ENCODE measurements at places on chromosomes 11 and 22.

DNA sequence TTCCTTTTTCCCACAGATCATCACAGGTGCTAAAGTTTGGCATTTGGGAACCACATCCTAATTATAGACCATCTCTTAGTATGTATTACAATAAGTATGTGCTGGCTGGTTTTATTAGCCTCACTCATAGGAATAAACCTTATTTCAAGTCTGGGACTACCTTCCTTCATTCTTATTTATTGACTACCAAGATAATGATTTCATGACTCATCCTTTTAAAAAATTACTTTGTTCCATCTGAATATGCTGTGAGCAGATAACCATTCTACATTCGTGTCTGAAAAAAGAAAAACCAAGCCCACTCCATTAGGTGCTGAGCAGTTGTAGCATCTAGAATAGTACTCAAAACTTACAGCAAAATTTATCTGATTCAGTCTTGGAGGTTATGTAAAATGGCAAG is 12.3 kb downstream of the TNRC6B start:
- no peak for DNase-seq

DNA sequence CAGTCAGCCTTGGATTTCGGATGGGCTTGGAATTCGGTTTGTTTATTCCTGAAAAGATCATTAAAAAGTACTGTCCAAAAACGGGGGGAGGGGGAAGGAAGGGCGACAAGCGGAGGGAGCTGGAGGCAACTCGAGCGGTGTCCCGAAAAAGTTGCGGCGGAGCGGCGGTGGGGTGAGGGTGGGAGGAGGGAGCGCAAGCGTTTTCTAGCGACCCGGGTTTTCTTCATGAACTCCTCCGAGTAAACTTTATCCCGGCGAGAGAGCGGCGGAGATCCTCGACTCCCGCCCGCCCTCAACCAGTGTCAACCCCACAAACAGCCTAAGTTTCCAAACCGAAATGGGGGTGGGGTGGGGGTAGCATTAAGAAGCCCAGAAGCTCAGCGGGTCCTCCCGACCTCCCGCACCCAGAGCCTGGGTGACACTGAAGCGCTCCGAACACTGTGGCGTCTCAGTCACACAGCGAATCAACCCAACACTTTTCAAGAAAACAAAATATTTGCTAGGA is 133.0 kb upstream of the C11orf58 start:
- no peak for DNase-seq

- DNase-seq = no peak
Measured at GRCh38 chr11:1827095-1827813, 7.5 kb upstream of the SYT8 start.

DNA sequence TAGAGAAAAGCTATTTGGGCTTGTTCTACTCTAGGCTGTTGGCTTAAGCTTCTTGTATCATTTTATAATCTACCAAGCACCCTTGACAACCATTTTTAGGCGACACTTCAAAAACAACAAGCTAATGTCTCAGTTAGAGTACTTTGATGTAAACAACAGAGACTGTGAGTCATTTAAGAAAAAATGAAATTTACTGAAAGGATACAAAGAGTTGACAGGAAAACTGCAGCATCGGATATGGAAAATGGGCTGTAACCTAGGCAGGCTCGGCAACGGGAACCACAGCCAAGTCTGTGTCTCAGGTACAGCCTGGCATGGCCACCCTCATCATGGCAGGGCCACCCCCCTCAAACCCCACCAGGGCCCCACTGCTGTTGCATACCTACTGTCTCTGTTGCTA is 4.4 kb upstream of the RNF169 start:
- no peak for DNase-seq

- DNase-seq = peak; percentile 39
Measured at GRCh38 chr11:71265559-71266092, 13.2 kb upstream of the SHANK2 start.

DNA sequence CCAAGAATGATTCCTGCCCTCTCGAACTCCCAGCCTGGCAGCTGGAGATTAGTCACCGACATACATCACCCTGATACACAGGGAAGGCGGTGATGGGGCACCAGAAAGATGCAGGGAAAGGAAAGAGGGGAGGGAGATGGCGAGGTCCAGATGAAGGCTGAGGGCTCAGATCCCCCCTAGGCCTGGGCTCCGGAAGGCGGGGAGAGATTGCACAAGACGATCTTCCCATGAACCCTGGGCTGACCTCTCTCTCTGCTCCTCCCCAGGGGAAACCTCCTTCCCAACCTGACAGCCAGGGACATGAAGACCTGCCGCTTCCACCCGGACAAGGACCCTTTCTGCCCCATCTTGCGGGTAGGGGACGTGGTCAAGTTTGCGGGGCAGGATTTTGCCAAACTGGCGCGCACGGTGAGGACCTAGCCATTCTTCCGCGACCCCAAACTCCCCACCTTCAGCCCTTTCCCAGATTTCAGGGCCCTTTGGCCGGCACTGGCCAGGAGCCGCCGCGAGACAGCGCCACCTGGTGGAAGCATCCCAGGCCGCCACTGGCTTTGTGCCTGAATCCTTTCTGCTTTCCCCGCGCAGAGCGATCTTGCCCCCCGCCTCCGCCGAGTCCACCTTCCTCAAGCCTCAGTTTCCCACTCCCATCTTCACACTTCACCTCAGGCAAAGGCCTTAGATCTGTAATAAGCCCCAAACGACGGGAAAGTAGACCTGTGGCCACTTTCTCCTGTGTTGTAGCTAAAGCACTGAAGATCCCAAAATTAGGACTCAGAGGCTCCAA is 11.5 kb downstream of the P2RX3 start:
- peak; percentile 90 for DNase-seq

GRCh38 chr11:61738776-61739175 is 13.7 kb upstream of the MYRF start:
- DNase-seq = no peak

DNA sequence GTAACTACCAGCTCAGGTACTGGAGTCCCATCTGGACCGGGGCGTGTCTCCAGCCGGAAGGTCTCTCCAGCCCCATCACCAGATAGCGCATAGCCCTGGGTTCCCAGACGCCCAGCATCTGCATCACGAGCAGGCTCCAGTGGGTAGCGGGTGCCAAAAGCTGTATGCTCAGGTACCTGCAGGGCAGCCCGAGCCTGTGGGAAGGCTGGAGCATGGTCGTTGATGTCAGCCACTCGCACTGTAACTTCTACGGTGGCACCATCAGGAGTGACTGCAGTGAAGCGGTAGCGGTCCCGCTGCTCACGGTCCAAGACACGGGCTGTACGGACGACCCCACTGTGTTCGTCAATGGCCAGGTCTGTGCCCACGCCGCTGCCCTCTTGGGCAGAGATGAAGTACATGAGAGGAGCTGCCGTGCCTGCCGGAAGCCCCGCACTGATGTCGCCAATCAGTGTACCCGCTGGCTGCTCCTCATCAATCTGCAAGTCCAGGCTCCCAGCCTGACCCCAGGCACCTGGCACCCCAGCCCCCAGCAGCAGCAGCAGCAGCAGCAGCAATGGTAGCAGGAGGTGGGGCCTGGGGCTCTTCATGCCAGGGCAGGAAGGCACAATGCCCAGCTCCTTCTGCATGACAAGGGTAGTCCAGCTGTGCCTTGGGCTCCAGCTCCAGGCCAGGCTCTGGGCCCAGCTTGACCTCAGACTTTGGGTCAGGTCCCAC is 14.5 kb downstream of the DCHS1 start:
- no peak for DNase-seq

GRCh38 chr11:27998552-27998951 is 109.4 kb downstream of the KIF18A start:
- DNase-seq = no peak

- DNase-seq = no peak
Measured at GRCh38 chr22:37279331-37280181, 2.8 kb upstream of the CYTH4 start.

DNA sequence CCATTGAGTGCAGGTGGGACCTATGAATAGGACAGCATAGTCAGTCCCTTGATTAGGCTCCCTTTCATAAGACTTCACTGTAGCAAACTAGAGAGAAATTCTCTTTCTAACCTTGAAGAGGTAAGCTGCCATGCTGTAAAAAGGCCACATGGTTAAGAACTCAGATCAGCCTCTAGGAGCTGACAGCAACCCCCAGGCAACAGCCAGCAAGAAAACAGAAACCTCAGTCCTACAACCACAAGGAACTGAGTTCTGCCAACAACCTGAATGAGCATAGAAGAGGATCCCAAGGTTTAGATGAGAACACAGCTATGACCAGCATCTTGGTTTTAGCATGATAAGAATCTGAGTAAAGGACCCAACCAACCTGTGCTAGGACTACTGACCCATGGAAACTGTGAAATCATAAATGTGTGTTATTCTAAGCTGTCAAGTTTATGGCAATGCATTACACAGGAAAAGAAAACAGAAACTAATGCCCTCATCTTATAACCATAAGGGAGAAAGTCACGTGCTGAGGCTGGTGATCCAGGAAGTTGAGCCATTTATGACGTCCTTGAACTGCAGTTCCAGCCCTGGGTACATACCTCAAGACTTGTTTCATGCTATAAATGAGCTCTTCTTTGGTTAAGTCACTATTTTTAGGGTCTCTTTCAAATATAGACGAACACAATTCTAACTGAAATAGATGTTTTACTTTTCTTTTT is 43.3 kb downstream of the RAB38 start:
- DNase-seq = no peak

GRCh38 chr11:250740-251299 is 14.0 kb downstream of the PSMD13 start:
- peak; percentile 85 for DNase-seq

- peak; percentile 71 for DNase-seq
Measured at GRCh38 chr22:46061501-46062231, 84.7 kb upstream of the WNT7B start.

DNA sequence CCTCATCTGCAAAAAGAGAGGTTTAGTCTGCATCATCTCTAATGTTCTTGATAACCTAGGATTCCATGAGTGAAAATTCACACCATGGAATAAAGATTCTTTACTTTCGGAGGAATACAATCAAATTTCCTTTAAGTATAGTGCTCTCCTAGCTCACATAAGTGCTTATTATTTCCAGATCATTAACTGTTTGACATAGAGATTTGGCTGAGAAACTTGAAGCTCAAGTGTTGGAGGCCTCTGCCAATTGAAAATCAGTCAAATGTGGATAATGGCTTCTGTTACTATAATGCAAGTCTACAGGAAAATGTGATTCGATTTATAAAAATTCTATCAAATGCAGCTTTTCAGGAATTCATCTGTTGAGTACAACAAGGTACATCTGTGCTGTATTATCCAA is 144.6 kb downstream of the KIF18A start:
- DNase-seq = no peak

DNA sequence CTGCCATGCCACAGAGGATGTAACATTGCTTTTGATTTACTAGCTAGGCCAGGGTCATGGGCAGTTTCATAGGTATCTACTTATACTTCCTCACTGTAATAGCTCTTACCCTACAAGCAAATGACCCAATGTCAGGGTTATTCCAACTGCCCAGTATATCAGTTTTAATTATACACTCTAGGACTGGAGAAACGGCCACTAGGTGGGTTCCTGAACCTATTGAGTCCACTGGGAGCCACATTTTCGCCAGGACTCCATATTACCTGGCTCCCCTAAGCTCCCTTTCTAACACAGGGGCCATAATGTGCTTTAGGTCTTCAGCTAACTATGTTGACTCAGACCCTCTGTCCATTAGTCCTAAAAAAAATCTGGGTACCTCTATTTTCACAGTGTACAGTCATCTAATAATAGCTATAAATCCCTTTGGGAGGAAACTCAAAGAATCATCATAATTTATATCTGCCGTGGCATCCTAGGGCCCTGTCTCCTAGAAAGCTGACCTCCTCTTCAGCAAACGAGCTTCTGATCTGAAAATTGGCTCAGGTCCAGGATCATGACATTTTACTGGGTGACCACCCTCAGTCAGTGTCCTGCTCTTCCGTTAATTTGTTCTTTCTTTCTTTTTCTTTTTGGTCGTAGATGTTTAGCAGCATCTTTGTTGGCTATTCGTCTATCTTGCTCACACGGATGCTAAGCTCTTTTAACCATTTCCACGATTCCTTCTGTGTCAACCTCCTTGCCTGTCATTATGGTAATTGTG is 244.3 kb downstream of the FAM76B start:
- no peak for DNase-seq

DNA sequence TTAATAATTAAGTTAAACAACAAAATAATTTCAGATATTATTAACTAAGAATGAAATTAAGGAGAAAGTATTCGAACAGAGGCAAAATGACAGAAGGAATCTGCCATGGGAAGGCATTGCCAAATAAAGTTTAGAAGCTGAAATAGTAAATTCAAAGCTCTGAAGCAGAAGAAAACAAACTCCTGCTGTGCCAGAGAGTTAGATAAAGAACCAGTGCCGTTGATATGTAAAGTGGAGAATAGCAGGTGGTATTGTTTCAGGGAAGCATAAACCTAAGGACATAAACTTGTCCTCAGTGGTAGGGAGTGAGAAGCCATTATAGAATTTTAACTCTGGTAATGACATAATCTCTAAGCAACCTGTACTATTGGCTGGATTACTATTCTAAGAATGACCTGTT is 2.7 kb upstream of the HBG2 start:
- DNase-seq = no peak

- DNase-seq = no peak
Measured at GRCh38 chr11:104776501-104777170, 121.6 kb downstream of the CASP12 start.

DNA sequence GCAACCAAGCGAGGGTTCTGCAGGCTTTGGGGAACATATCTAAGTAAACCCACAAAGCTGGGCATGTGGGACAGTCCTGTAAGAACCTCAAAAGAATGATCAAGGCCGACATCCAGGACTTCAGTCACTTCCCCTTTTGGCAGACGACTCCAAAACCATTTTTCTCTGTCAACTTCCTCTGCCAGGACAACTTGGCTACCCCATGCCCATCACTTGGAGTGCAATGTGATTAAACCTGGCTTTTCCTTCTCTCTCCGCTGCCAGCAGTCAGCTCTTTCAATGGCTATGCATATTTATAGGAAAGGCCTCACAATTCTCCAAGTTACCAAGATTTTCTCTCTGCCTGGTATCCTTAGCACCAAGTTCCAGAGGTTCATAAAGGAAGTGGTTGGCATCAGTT is 78.9 kb downstream of the C11orf58 start:
- peak; percentile 59 for DNase-seq

GRCh38 chr11:19892876-19893275 is 180.2 kb downstream of the NAV2 start:
- no peak for DNase-seq

GRCh38 chr11:62315431-62315830 is 16.6 kb upstream of the SCGB1D4 start:
- DNase-seq = no peak

- no peak for DNase-seq
Measured at GRCh38 chr11:61686066-61686465, 5.9 kb downstream of the DAGLA start.

Data from cardiac septum (tissue), 1 donor.